Stimulated activated CD8-positive, alpha-beta memory T cell treated with anti-CD3 and anti-CD28 coated beads, Interleukin-15, amount 100 ng/mL, for 4 hours (primary cell): ENCODE measurements at places on chromosomes 4 and X.

DNA sequence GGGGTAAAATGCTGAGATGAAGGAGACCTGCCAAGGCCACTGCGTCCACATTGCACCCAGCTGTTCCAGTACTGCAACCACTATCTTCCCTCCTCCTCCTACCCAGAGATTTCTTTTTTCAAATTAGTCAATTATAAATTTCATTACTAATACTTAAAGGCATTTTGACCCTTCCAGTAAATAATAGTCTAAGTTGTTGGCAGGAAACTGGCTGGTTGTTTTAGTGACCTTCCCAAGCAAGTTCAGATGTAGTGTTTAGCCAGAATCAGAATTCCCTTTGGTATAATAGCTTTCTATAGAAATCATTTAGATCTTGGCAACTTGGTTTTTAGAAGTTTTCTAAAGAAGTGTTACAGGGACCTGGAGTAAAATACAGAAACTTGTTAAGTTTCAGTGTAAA lies 66.0 kb downstream of the AASDH start:
- no peak for DNase-seq

DNA sequence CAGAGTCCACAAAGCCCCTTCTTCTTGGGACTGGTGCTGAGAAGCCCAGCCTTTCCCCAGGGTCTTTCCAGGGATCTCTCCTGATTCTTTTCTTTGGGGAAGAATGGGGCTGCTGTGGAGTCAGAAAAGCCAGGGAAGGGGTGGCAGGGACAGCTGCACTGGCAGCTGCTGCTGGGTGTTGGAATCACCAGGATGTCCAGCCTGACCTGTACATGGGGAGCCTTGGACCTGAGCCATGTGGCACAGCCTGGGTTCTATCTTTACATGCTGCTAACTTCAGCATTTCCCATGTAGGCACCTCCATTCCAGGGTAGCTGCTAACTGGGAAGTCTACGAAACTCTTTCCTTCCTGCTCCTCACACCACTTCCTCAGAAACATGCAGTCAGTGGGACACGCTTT lies 36.0 kb downstream of the MED28 start:
- DNase-seq: no peak

- no peak for DNase-seq
These were observed 11.7 kb downstream of the OPHN1 start for GRCh38 chrX:68421636-68422035.

GRCh38 chr4:129264008-129264657 lies 168.2 kb downstream of the C4orf33 start:
- DNase-seq: no peak

- DNase-seq: no peak
These were observed 47.0 kb upstream of the RAPGEF2 start for GRCh38 chr4:159055833-159056232.

GRCh38 chrX:134025986-134026545 lies 40.7 kb upstream of the GPC3 start:
- no peak for DNase-seq

- no peak for DNase-seq
These were observed 522.9 kb downstream of the FAT4 start for GRCh38 chr4:125837493-125838201.

DNA sequence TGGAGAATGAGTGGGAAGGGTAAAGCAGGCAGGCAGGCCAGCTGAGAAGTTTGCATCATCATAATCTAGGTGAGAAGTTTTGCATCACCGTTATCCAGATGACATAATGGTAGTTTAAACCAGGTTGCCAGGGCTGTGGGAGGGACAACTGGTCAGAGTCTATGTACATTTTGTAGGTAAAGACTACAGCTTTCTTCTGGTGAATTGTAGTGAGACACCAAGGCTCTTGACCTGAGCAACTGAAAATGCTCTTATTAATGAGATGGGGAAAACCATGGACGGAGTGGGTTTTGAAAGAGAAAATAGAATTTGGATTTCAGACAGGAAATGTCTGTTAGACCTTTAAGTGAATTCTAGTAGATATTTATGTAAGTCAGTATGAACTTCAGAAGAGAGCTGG lies 76.0 kb upstream of the VEGFC start:
- DNase-seq: no peak

DNA sequence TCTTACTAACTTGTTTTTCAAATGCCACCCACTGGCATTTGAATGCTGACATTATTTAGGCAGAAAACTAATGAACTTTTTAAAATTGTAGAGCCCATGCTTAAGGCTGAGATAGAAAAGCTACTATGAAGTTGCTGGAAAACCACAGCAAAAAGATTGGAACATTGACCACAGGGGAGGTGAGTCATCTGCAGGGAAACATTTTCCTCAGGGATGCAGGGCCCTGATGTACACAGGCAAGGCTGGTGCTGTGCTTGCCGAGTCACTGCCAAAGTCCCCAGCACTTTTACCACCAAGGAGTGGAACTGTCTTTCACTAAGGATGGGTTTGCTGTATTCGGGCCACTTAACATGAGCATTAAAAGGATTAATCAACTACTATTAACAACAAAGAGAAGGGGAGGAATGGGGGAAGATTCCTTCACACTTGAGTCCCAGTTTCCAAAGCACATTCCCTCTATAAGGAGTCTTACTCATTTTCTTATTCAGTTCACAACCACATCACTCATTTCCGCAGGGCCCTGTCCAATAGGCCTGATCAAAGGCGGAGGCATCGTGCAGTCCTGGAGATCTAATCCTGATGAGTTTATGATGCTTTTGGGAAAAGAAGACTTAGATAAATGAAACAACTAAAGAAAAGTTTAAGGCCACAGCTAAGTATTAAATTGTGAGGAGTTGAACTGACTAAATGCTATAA lies 202.9 kb upstream of the NPY2R start:
- DNase-seq: no peak

DNA sequence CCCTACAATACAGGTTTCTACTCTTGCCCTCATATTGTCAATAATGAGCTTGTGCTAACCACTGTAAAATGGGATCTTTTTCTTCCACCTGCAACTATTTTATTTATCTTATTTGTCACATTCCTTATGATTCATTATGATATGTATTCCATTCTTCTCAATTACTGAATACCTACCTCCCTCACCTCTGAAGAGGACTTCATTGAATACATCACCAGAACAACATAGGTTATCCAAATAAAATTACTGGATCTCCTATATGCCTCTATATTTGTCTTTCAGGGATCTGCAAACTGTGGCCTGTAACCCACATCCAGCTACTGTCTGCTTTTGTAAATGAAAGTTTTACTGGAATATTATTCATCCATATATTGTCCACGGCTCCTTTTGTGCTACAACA lies 41.3 kb downstream of the STPG2 start:
- DNase-seq: no peak

- no peak for DNase-seq
These were observed 618 bp upstream of the FOXO4 start for GRCh38 chrX:71095033-71095432.

DNA sequence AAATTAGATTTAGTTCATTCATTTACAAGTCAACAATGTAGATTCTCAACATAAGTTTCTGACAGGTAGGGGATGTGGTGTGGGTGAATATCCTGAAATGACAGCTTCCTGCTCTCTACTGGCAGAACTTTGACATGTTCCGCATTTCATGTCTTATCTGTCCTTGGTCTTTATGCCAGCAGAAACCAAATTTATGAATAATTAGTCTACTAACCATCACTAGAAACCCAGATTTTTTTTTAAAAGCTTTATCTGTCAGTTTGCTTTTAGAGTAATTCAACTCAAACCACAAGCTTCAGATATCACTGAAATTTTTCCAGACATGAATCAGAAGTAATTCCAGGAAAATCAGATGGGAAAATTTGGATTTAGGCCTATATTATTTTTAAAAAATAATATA lies 17.9 kb downstream of the COQ2 start:
- no peak for DNase-seq

GRCh38 chr4:4810778-4811177 lies 48.7 kb upstream of the MSX1 start:
- DNase-seq: no peak

DNA sequence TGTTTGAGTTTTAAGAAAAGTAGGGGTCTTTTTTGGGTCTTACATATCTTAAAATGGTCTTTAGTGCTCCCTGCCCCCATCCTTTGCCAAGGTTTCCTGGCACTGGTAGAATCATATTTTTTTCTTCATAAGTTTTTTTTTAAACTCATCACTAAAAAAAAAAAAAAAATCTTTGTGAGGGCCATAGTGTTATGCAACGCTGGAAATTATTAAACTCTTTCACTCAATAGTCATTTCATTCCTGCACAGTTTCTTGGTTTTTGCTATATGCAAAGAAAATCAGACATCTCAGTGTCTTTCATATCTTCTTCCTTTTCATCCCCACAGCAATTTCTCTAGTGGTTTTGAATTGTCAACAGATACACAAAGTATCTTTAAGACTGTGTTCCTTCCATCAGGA lies 95.6 kb downstream of the TMA16 start:
- DNase-seq: no peak

GRCh38 chr4:79987401-79987800 lies 85.6 kb downstream of the ANTXR2 start:
- DNase-seq: no peak

DNA sequence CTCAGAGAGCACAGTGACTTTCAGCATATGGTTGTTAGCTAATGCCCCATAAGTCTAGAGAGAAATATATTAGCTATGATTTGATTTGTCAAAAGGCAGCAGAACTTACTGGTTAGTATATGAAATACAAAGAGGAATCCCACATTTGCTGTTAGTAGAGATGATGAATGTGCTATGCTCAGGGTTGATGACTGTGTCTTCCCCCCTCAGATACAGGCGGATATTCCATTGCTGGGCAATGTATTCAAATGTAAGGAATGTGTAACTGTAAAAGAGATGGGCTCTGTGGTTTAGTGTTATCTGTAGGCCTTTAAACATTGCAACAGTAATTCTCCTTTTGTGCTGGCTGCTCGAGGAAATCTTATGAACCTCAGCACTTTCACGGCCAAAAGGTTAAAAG lies 528.9 kb upstream of the ARX start:
- no peak for DNase-seq

GRCh38 chrX:104284507-104284906 lies 29.8 kb upstream of the ESX1 start:
- DNase-seq: no peak

- no peak for DNase-seq
These were observed 120.2 kb downstream of the SHOX start for GRCh38 chrX:750812-751211.

- no peak for DNase-seq
These were observed 95.7 kb downstream of the PWWP3B start for GRCh38 chrX:106263817-106264216.

GRCh38 chr4:107757283-107757682 lies 37.2 kb upstream of the PAPSS1 start:
- DNase-seq: no peak

- DNase-seq: no peak
These were observed 230.8 kb downstream of the SHOX start for GRCh38 chrX:861340-861890.

DNA sequence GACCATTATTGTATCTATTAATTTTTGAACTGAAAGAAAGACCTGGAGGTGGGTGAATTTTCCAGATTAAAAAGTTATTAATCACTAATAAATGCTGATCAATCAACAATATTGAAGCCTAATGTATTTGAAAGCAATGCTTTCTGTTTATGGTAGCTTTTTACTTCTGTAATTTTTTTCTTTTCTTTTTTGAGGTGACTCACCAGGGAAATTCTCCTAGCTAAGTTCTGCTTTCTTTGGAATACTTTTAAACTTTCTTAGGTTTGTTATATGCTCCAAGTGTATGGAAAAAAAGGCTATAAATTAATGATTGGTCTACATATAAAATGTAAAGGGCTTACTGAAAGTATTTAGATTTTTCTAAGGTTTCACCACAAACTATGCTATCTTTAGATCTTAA lies 94.2 kb downstream of the MBNL3 start:
- no peak for DNase-seq

DNA sequence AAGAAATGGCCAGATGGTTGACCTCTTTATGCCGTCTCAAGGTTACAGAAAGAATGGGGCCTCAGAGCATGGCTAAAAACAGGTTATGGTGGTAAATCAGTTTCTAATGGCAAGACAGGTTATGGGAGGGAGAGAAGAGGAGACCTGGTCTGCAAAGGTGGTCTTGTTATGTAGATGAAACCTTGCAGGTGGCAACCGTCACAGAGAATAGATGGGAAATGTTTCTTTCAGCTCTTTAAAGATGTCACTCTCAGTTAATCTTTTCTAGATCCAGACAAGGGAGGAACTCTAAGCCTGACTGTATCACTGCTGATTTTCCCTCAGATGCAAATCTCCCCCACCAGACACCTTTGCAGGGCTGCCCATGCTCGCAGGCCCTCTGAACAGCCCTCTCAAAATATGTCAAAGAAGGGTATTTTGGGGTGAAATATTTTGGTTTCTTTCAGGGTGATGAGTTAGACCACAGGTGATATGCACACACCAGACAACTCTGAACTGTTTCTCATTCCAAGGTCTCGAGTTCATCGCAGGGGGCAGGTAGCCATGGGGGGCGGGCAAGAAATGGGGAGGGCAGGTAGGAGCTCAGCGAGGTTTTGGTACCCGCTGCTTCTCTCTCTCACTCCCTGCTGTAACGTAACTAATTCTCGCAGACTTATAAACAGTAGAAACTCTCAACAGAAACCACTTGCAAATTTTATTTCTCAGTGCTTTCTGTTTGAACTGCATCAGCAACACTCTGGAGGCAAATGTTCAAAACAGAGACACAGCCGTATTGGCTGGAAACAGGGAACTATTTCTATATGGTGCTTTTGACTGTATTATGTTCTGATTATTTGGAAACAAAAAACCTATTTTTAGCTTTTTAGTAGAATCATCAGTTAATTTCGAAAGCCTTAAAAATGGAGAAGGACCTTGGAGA lies 32.4 kb downstream of the CASP3 start:
- DNase-seq: no peak

GRCh38 chr4:20042769-20043168 lies 208.9 kb upstream of the SLIT2 start:
- DNase-seq: no peak

DNA sequence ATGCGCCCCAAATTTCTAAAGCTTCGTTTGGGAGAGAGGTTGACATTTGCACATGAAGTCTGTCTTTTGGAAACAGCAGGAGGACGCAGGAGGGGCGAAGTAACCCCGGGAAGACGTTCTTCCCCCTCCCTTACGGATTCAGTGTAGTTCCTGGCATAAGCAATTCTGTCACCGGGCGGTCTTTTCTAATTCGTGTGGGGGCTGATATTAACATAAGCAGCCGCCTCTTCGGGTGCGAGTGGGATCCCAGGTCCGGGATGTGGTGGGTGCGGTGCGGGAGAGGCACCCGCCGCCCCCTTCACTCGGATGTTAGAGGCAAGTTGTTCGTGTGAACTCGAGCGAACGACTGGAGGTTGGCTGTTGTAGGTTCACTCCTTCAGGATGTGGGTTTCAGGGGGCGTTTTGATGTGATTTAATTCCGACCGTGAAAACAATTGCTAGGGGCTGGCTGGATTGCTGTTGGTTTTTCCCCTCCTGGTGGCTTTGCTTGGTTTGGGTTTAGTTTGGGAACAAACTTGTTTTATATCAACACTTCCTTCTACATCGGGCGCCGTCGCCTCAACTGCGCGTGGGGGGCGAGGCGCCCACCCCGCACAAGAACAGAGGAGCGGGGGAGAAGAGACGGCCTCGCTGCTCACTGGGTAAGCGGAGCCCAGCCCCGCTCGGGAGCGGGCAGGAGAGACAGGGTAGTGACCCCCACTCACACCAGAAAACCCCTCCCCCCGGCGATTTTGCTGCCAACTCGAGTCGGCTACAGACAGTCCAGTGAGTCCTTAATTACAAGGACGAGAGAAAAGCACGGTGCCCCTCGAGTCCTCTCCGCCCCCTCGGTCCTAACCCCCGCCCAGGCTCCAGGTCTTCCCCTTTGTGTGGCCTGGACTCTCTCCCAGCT lies 2.9 kb upstream of the LEF1 start:
- DNase-seq: peak; percentile 50
